NCI-H460 (cell line): ENCODE measurements at places on chromosomes 1 and 21. TPM values are rescaled to one million over a fixed set of nuclear protein-coding genes. Genes with fewer than 3 reads are reported as not detected.

DNA sequence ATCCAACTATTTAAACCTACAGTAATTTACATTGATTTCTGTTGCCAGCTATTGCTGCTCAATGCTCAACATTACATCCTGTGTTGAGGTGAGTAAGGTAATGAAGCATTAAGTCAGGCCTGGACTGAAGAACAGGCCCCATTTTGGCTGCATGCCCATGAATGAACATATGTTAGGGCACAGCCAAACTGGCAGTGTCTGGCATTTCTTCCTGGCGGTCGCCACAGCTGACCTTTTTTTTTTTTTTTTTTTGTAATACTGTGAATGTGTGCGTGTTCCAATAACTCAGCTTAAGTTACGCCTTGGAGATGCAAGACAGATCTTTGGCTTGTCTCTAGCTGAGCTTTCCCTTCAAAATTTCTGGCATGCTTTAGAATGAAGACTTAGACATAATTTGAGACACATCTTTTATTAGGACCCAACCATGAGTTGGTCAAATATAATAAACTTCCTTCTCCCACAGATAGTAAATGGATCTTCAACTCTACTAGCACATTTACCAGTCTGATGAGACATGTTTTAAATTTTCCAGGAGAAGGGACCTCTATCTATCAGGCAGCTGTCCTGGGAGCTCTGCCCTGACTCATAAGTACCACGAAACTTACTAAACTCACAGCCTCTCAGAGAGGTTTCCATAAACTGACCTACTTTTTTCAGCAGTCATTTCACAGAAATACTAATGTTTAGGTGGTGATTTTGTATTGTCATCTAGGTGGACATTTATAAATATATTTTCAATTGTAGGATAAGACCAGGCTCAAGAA is 341.1 kb upstream of the RUNX1 start:
- no peak for DNase-seq

GRCh38 chr21:38751379-38752050 is 54.2 kb upstream of the ETS2 start:
- no peak for DNase-seq

DNA sequence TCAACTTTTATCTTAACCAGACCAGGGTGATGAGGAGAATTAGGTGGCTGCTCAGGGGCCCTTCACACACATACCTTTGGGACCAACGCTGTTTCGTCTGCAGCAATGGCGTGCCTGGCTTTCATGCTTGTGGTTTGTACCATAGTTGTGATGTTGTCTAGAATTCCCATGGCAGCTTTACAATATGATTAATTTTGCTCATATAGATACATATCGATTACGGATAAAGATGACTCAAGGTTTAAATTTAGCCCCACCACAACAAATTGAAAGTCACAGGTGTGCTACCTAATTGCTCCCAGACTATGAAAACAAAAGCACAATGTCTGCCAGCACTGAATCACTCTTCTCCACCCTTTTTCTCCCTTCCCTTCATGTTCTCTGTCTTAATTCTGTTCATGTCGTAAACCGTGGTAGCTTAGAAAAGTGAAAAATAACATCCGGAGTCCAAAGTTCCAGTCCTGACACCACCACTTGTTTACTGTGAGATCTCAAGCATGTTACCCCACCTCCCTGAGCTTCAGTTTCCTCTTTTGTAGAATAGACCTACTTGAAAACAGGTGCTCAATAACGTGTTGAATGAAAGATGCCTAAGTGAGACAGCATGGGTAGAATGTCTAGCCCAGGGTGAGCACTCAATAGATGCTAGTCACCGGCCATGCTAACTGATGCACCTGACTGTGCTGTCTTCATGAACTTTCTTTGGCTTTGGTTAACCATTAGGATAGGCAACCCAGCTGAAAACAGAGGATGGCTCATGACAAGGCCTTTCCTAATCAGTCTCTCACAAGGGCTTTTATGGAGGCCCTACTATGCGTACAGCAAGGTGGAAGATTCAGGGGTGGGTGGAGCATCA is 22.1 kb upstream of the JUN start:
- no peak for DNase-seq

GRCh38 chr1:24420547-24420946 is 4.9 kb downstream of the NIPAL3 start:
- DNase-seq, result no peak

DNA sequence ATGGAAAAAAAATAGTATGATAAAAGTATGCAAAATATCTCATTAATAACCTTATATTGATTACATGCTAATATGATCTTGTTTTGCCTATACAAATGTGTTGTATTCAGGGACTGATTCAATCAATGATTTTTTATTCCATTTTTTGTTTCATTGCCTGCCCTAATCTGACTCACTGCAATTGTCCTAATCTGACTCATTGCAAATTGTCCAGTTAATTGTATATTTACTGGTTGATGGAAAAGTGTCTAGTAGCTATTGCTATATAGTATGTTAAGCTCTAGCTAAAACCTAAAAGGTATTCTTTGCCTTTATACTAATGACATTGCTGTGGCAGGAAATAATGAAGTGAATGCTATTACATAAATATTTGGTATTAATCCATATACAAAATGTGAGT is 728.9 kb upstream of the ZP4 start:
- DNase-seq, result no peak

GRCh38 chr1:70790232-70790923 is 257.2 kb downstream of the PTGER3 start:
- DNase-seq, result no peak

DNA sequence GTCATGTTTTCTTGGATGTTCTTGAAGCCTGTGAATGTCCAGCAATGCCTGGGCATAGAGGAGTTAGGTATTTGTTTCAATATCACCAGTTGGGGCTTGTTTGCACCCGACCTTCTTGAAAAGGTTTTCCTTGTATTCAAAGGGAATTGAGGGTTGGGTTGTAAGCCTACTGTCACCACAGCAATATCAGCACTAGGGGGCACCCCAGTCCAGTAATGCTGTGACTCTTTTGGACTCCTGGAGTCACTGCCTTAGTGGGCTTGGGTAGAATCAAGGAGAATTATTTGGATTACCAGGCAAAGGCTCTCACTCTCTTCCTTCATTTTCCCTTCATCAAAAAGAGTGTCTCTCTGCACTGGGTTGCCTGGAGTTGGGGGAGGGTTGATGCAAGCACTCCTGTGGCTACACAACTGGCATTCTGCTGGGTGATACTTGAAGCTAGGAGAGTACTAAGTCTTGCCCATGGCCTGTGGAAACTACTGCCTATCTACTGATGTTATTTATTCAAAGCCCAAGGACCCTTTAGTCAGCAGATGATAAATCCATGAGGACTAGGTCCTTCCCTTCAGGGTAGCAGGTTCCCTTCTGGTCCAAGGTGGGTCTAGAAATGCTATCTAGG is 34.5 kb downstream of the OR10R2 start:
- peak; percentile 19 for DNase-seq

DNA sequence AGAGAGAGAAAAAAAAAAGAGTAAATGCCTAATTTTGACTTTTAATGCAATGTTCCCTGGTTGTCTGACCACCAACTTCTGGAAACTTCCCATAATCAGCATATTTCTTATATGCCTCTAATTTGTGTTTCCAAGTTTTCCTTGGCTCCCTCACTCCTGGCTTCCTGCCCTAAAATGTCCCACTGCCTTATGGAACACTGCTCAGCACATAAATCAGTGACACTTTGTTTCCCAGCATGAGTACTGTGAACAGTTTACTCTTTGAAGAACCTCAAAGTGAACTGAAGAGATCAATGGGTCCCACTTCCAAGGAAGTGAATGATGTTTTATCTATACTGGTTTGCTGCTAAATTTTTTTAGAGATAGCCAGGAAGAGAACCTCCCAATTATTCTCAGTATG is 271.3 kb upstream of the PRMT6 start:
- DNase-seq, result no peak

DNA sequence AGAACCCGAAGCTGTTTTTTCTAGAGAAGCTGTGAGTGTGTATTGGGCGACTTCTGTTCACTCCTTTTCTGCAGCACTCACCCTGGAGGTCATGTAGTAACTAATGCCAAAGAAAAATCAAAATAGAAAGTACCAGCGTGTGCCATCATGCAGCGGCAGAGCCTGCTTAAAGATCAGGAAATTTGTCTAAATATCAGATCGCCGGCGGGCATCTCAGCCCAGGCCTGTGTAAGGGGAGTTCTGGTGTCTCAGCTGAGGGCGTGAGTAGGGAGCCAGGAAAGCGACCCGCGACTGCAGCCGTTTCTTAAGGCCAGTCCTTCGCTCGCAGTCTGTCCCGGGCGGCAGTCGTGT is 768 bp downstream of the EDARADD start:
- DNase-seq, result no peak

DNA sequence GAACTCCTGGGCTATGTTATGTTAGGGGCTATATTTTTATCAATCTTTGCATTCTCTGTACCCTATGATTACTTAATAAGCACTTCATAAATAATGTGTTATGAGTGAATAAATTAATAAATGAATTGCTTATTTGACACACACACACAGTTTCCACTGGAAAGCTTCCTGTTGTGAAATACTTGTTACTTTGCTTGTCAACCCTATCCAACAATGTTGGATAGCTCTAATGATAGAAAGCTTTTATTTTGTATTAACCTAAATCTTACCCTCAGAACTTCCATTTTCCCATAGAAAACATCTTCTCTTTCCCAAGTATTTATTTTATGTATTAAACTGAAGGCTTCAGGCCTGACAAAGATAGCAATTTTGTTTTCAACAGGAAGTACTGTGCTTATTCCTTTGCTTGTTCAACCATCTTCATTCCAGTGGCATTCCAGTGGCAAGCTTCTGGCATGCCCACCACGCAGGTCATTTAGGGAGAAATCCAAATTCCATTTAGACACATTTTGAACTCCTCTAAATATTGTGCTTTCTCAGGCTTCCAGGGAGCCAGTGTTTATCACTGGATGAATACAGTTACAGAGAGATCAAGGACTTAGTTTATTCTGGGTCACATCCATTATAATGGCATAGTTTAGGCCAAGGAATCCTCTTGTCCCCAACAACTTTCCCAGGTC is 134.4 kb downstream of the TGFB2 start:
- no peak for DNase-seq

DNA sequence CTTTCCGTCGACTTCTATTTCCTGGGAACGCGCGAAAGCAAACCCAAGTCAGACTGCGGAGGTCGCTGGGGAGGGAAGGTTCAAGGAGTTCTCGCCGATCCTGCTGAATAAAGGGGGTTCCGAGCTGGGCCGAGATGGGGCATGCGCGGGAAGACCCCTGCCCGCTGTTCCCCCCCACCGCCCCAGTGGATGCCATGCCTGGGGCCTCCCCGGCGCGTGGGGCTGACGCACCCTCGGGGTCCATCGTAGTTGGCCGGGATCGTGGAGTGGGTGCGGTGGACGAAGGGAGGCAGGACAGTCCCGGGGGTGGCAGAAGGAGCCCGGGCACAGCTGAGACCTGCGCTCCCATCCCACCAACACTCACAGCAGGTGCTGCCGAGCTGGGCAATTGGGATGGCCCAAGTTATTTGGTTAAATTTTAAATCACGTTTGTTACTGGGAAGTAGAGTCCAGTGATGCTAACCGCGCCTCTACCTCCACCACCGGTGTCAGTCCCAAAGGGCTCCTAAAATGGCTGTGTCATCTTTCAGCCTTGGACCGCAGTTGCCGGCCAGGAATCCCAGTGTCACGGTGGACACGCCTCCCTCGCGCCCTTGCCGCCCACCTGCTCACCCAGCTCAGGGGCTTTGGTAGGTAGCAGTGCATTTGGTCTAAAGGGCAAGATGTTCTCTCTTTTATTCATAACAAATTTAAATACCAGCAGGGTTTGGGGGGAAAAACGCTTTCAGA is 801 bp downstream of the MX1 start:
- no peak for DNase-seq

DNA sequence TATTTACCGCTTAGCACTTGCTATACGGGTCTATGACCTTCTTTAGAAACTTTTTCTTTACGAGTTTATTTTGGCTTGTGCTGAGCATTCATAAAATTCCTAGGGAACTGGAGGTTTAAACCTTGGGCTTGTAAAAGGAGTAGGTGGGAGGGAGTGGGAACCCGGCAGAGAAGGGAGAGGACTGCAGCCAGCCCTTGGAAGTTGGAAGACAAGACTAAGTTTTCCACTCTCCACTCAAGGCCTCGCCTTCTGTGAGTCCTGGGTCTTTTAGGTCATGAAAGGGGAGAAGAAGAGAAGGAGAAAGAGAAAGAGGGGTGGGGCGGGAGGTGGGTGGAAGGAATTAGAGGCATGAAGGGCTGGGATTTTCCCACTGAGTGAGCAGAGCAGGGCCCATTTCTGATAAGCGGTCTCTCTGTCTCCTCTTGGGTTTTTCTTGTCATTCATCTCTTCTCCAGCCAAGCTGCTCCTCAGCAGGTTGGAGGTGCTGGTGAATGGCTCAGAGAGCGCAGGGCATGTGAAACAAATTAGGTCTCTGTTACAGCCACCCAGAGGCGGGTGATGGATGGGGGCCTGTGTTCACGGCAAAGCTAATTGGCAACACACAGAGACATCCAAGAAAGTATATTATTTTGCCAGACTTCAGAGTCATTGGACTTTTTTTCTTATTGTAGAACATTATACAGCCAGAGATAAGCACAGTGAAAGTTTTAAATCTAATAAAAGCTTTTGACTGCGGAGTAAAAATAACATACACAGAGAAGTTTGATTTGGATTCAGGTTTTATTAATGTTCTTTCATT is 247.3 kb downstream of the FOXD2 start:
- no peak for DNase-seq

- peak; percentile 36 for DNase-seq
Observed at GRCh38 chr1:203769505-203770343, 4.7 kb downstream of the LAX1 start.

DNA sequence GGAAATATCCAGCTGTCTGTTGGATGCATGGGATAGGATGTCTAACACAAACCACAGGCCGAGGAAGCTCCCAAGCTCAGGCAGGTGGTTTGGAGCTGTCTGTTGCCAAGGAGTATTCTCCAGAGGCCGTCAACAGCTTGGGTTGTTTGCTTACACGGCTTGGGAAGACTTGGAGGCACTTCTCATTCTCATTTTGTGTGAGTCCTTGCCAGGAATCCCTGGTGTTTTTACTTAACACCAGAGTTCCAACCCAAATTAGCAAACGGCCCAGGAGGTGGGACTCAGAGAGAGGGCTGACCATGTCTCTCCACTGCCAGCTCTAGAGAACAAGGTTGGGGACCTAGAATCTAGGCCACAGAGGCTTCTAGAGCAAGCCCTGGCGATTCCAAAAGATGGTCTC is 72.7 kb upstream of the FAM20B start:
- no peak for DNase-seq

DNA sequence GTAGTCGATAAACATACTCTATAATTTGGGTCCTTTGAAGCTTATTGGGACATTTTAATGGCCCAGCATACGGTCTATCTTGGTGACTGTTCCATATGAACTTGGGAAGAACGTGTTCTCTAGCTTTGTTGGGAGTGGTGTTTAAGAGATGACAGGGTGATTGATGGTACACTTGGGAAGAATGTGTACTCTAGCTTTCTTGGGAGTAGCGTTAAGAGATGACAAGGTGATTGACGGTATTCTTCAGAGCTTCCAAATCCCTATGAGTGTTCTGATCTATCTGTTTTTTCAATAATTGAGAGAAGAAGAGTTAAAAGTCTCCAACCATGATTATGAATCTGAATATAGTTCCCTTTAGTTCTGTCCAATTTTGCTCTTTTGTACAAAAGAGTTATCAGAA is 9.4 kb downstream of the NPHP4 start:
- DNase-seq, result peak; percentile 76

- DNase-seq, result no peak
Observed at GRCh38 chr1:150559656-150560010, 10.4 kb downstream of the ADAMTSL4 start.

CELA3A gene
- total RNA-seq, result not detected in 2 replicates

AIRE gene
- not detected in 2 replicates for total RNA-seq

SEC16B gene
- total RNA-seq, result 0.38 and 0.82 TPM in 2 replicates

OPRD1 gene
- total RNA-seq, result not detected in 2 replicates

FCN3 gene
- not detected in 2 replicates for total RNA-seq

MCOLN2 gene
- 7.6 and 9.8 TPM in 2 replicates for total RNA-seq
